Right ventricle myocardium superior (tissue), 1 donor: ENCODE measurements at places on chromosomes 4 and X. TPM values are rescaled to one million over a fixed set of nuclear protein-coding genes. Genes with fewer than 3 reads are reported as not detected.

The TTC29 gene
- total RNA-seq = not detected

The SLIT2 gene
- total RNA-seq = 10.2 TPM

The ADGRG4 gene
- not detected for total RNA-seq

The GAGE12J gene
- total RNA-seq = not detected

The SSX3 gene
- not detected for total RNA-seq

The CXorf65 gene
- not detected for total RNA-seq

The PLK4 gene
- 0.54 TPM for total RNA-seq

The RADX gene
- total RNA-seq = 0.97 TPM

The PDZD4 gene
- total RNA-seq = 2.6 TPM

The MTTP gene
- 3.3 TPM for total RNA-seq

DNA sequence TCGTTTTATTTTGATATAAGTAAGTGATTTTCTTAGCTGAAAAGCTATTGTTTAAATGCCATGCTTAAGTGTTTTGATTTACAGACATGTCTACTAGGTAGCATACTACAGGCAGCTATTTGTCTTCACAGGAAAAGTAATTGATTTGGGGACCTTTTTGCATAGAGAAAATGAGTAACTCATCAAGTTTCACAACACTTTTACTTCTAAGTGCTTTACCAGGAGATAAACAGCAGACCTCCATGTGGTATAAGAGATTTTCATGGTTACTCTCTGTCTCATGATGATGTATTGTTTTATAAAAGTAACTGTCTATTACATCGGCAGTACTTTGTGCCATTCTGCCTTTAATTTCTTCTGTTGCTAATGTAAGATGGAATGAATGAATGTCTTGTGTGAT is 28.7 kb downstream of the RBPJ start:
- no peak for DNase-seq

DNA sequence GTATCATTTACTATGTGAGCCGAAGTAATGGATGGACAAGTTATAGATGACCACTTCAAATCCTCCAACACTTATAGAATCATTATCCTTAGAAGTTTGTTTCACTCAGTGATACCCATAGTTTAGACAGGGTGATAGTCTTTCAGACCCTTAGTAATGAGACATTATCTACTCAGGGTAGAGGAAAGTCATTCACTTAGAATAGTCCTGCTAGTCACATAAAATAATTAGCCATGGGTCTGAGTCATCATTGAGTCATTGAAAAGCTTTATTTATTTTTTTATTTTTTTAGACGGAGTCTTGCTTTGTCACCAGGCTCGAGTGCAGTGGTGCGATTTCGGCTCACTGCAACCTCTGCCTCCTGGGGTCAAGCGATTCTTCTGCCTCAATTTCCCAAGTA is 321.7 kb upstream of the FSTL5 start:
- no peak for DNase-seq

GRCh38 chr4:181529537-181529936 is 713.7 kb upstream of the TENM3 start:
- DNase-seq = no peak

DNA sequence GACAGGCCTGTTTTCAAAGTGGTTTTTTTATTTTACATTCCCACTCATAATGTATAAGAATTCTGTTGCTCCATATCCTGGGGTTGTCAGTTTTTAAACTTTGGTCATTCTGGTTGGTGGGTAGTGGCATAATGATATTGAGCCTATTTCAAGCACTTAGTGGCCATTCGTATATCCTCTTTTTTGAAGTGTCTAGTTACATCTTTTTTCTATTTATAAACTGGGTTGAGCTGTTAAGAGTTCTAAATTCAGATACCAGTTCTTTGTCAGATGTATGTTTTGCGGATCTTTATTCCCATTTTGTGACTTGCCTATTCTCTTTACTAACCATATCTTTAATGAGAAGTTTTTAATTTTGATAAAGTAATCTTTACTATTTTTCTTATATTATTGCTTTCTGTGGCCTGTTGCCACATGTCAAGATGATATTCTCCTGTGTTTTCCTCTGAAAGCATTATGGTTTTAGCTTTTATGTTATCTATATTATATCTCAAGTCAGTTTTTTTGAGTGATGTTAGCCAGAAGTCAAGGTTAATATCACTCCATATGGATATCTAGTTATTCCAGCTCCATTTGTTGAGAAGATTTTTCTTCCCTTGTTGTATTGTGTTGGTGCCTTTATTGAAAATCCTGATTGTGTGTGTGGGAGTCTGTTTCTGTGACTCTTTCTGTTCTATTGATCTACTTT is 110.9 kb downstream of the FHIP1A start:
- no peak for DNase-seq

- DNase-seq = peak; percentile 81
Measured at GRCh38 chrX:8731559-8732395, at the start of gene ANOS1. ANOS1 (minus strand) TSS chrX:8732137; CDS start chrX:8732036, 101 bp downstream.

GRCh38 chr4:153728660-153729059 is 31.2 kb downstream of the RNF175 start:
- no peak for DNase-seq

DNA sequence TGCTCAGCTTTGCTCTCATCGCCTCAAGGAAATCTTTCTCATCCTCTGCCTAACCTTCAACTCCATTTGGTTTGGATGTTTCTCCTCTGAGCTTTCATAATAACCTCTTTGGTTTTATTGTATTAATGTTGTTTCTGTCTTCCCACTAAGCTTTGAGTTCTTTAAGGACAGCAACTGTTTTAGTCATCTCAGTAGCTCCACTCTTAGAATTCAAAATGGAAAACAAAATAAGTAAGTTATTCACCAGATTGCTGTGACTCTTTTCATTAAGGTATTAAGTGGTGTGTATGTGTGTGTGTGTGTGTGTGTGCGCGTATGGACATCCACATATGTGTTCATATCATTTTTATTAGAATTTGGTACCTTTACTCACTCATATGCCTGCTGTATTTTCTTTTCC is 279.2 kb upstream of the BOD1L1 start:
- DNase-seq = no peak

DNA sequence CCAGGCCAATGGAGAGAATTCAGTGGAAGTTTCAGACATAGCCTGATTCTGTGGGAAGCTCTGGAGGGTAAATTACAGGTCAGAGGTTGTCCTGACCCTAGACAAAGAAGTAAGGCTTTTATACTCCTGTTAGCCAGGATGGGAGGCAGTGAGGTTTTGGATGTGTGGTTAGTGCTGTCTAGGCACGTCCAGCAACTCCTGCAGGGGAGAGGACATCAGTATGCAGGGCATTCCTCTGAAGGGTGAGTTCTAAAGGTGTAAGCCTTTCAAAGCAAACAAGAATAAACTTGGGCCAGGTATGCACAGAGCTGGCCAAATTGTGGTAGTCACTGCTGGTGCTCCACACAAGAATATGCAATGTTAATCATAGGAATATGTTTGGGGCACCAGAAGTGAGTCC is 562.5 kb downstream of the CCSER1 start:
- DNase-seq = no peak

DNA sequence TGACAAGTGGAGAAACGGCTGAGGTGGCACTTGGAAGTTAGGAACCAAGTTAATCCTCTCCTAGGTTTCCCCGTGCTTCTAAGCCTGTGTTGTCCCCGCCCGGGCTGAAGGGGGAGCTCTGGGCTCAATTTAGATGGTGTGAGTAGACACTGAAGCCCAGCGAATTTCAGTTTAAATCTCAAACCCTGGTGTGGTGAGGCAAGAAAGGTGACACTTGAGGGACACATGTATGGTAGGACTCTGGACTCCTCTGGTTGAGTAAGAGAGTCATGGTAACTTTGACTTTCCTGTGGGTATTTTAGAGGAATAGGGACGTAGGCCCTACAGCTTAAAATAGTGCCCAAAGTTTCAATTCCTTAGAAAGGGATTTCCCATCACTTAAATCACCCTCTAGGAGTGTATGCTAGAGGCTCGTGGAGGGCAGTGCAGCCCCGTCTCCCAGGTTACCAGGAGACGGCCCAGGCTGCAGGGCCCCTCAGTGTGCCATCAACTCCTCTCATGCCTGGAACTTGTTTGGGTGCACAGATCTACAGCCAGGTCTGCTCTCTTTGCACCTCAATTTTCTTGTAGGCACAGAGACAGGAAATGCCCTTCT is 24.0 kb downstream of the HAND2 start:
- peak; percentile 83 for DNase-seq

- DNase-seq = no peak
Measured at GRCh38 chrX:25166546-25166945, 150.8 kb upstream of the ARX start.

- no peak for DNase-seq
Measured at GRCh38 chrX:123906557-123907316, 46.9 kb downstream of the XIAP start.

DNA sequence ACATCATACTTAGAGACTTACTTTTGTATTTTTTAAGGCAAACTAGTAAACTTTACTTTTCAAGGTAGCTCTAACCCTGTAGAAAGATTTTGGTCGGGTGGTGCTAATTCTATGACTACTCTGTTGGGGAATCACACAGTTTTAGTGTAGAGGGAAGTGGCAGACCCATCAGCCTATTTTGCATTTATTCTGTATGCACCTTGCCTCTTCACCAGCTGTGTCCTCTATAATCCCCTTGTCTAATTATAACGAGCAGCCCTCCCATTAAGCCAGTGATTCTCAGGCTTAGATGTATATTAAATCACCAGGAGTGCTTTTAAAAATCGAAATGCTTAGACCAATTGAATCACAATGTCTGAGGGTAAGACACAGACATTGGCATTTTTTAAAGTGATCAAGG is 78.1 kb downstream of the GALNT7 start:
- DNase-seq = no peak

GRCh38 chr4:31193521-31193920 is 473.4 kb downstream of the PCDH7 start:
- no peak for DNase-seq

DNA sequence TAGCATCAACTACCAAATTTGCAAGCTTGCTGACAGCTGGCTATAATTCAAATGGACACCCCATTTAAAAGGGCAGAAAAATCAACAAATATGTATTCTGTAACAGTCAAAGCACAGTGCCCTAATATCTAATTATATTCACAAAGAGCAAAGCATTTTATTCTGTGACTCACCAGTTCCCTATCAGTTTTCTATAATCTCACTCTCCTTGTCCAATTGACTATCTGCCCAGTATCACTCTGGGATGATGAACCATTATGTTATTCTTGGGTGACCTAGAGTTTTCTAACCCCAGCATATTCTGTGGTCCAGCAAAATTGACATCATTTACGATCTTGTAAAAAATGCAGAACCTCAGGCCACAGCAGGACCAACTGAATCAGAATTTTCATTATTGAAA is 82.0 kb upstream of the FREM3 start:
- DNase-seq = no peak

DNA sequence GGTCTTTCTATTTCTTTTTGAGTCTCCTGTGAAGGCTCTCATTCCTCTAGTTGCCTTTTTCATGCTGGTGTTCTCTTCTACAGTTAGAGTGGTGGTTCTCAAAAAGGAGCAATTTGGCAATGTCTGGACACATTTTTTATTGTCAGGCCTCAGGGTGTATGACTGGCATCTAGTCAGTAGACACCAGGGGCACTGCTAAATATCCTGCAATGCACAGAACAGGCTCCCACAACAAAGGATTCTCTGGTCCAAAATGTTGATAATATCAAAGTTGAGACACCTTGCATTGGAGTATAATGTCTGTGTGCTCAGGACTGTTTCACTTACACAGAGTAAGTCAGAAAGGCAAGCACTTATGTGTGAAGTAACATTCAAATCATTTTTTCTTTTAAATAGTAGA is 1360.7 kb downstream of the ADGRL3 start:
- no peak for DNase-seq

GRCh38 chr4:166290426-166290825 is 417.4 kb downstream of the TLL1 start:
- DNase-seq = no peak

- peak; percentile 40 for DNase-seq
Measured at GRCh38 chrX:13463608-13464007, 105.8 kb upstream of the EGFL6 start.

DNA sequence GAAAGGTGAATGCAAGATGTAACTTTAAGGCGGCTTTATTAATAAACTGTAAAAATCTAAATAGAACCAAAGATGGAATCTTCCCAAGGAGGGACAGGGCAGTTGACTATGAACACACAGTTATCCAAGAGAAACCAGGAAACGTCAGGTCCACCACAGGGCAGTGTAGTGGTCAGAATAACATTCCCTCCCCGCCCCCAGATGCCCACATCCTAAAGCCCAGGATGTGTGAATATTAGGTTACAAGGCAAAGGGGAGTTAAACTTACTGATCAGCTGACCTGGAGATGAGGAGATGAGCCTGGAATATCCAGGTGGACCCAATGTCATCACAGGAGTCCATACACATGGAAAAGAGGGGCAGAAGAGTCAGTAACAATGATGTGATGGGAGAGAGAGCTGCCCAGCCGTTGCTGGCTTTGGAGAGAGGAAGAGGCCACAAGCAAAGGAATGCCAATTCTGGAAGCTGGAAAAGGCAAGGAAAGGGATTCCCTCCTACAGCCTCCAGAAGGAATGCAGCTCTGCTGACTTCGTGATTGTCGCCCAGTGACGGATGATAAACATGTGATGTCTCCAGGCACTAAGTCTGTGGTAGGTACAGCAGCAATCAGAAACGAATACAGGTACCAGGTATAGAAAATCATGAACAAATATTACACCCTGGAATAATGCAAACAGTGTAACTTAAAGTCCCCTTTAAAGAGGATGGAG is 5.2 kb downstream of the SH3KBP1 start:
- no peak for DNase-seq

DNA sequence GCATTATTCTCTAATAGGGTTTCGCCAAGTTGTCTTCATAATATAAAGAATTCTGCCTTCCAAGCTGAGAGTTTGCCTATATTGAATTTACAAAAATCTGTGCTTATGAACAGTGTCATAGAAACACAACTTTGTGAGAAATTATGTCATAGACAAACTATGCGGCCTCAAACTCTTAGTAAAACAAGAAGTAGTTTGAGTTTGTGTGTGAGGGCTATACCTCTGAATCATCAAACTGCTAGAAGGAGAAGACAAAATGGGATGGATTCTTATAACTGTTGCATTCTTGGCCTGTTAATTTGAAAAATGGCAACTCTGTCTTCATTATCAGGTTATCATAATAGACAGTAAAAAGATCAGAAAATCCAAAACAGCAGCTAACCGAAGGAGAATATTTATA is 46.1 kb upstream of the NAP1L5 start:
- no peak for DNase-seq

DNA sequence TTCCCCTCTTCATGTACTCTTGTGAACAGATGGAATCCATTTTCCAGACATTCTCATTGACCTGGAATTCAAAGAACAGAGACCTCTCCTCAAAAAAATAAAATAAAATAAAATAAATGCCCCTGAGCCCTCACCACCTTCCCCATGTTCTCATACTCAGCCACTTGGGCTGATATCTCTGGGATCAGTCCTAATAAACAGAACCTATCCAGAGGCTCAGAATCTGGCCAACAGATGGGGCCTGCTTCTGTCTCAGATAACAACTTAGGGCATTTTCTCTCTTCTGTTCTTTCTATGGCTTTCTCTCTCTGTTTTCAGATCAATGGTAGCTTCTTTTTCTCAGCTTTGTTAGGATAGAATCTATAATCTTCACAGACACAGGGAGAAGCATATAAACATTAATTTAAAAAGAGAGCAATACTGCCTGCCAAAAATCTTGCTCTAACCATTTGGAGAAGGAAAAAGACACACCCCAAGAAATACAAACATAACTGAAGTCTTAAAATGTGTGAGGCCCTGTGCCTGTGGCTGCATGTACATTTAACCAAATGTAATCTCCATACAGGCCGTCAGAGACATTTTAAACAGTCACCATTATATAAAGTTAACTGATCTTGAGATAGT is 907.1 kb downstream of the FAT4 start:
- DNase-seq = no peak
